ENCODE measurements at places on chromosomes 11 and 22. TPM values are rescaled to one million over a fixed set of nuclear protein-coding genes. Genes with fewer than 3 reads are reported as not detected.

Gene THAP7
- total RNA-seq: 5.8 TPM

DNA sequence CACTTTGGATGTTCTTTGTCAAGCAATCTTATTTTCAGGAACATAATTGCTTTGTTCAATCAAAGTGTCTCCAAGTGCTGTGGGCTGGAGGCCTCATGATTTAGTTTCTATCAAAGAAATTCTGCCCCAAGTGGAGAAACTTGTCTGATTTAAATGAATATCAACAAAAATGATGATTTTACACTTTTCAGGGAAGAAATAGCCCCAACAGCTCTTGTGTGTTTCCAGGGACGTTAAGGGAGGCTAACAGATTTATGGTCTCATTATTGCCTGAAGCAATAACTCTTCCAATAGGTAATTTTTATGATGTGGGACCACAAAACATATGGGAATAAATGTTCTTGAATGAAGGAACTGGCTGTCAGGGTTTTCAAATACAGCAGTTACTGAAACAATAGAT, 699.1 kb downstream of the FAM181B start:
- no peak overlapping the region for H3K4me3 ChIP-seq
- no peaks in the 10 kb centered on the region for H3K27me3 ChIP-seq
- no peak for DNase-seq
- H3K4me1 ChIP-seq: no peaks in the 10 kb centered on the region
- H3K27ac ChIP-seq: no peak overlapping the region
- no peaks in the 10 kb centered on the region for H3K36me3 ChIP-seq

DNA sequence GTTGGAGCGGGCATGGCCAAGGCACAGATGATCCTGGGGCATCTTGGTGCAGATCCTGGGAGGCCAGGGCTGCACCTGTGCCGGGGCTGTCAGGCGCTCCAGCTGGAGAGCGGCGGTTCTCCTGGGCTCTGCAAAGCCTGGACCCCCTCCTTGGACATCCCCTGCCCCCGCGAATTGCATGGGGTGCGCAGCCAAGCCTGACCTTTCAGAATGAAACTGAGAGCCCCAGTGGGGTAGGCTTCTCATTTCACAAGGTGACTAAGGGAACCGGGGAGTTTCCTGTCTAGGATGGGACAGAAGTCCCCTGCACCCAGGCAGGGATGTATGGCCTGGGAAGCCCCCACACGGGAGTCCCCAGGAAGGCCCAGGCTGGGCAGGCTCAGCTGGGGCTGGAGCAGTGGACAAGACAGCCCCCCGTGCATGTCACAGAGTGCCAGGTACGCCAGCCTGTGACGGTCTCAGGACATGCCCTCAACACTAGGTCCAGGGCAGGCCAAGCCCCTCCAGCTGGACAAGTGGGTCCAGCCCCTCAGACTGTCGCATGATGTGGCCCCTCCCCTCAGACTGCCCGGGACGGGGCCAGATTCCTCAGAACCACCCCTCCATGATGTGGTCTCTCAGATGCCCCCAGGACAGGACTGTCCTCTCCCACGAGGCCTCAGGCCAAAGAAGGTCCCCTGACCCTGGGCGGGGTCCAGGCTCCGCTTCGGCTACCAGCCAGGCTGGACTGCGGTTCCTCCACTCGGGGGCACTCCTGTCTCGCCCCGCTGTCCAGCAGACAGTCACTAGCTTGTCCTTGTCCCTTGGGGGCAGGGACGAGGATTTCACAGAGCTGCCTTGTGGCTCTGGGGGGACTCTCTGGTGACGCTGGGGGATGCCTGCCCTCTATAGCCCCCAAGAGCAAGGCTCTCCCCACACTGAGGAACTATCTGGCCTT, 2.3 kb downstream of the LSP1 start:
- DNase-seq: no peak
- H3K4me1 ChIP-seq: no peaks in the 10 kb centered on the region
- peak overlapping the region; percentile 45 for H3K4me3 ChIP-seq
- no peak overlapping the region for H3K27ac ChIP-seq

GRCh38 chr11:22583963-22584492, 41.6 kb downstream of the FANCF start:
- H3K27me3 ChIP-seq: no peaks in the 10 kb centered on the region
- H3K4me1 ChIP-seq: no peaks in the 10 kb centered on the region
- no peak overlapping the region for H3K4me3 ChIP-seq
- H3K27ac ChIP-seq: no peak overlapping the region
- H3K36me3 ChIP-seq: no peaks in the 10 kb centered on the region

- peak; percentile 77 for DNase-seq
- H3K27ac ChIP-seq: peak overlapping the region; percentile 68
- H3K27me3 ChIP-seq: no peaks in the 10 kb centered on the region
These were observed 16.6 kb downstream of the ARAP1 start for GRCh38 chr11:72735495-72736027.

Gene DGKZ
- total RNA-seq: 75.9 TPM

GRCh38 chr11:19828382-19829108, 115.9 kb downstream of the NAV2 start:
- peaks cover 14% of the 10 kb centered on the region for H3K36me3 ChIP-seq
- H3K4me1 ChIP-seq: no peaks in the 10 kb centered on the region
- DNase-seq: no peak
- no peak overlapping the region for H3K27ac ChIP-seq

GRCh38 chr22:22519591-22519990, 479 bp downstream of the ZNF280A start:
- H3K4me3 ChIP-seq: no peak overlapping the region
- no peak overlapping the region for H3K27ac ChIP-seq
- peaks cover 13% of the 10 kb centered on the region for H3K27me3 ChIP-seq
- no peak for DNase-seq
- no peaks in the 10 kb centered on the region for H3K36me3 ChIP-seq

GRCh38 chr11:134517621-134518293, 105.7 kb upstream of the B3GAT1 start:
- H3K27ac ChIP-seq: peak overlapping the region; percentile 49
- peaks cover 35% of the 10 kb centered on the region for H3K27me3 ChIP-seq
- H3K4me1 ChIP-seq: no peaks in the 10 kb centered on the region
- H3K36me3 ChIP-seq: no peaks in the 10 kb centered on the region
- no peak overlapping the region for H3K4me3 ChIP-seq

- H3K4me1 ChIP-seq: no peaks in the 10 kb centered on the region
- H3K27me3 ChIP-seq: no peaks in the 10 kb centered on the region
- no peak overlapping the region for H3K4me3 ChIP-seq
These were observed 74.3 kb upstream of the ARHGAP42 start for GRCh38 chr11:100612766-100613165.

Gene LMNTD2
- 3.6 TPM for total RNA-seq

DNA sequence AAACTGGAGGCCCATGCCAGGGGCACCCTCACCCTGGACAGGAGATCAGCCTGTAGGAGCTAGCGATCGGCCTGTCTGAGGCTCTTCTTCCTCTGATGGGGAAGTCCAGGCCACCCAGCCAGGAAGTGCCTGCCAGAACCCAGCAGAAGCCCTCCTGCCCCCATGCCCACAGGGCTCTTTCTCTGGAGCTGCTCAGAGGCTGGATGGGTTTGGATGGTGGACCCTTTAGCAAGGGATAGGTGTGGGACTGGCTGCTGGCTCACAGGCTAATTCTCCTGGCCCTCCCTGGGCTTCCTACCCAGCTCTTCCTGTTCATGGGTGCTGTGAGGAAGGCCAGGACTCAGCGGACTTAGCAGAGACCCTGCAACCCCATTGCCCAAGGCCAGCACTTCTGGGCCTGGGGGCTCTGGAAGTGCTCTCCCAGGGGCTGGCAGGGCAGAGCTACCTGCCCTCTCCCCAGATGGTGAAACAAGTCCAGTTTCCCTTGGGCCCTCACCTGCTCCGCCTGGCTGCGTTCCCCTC, 7.6 kb downstream of the FXYD2 start:
- H3K27me3 ChIP-seq: no peaks in the 10 kb centered on the region
- H3K27ac ChIP-seq: peak overlapping the region; percentile 80
- H3K36me3 ChIP-seq: no peaks in the 10 kb centered on the region
- peaks cover 26% of the 10 kb centered on the region for H3K4me1 ChIP-seq

DNA sequence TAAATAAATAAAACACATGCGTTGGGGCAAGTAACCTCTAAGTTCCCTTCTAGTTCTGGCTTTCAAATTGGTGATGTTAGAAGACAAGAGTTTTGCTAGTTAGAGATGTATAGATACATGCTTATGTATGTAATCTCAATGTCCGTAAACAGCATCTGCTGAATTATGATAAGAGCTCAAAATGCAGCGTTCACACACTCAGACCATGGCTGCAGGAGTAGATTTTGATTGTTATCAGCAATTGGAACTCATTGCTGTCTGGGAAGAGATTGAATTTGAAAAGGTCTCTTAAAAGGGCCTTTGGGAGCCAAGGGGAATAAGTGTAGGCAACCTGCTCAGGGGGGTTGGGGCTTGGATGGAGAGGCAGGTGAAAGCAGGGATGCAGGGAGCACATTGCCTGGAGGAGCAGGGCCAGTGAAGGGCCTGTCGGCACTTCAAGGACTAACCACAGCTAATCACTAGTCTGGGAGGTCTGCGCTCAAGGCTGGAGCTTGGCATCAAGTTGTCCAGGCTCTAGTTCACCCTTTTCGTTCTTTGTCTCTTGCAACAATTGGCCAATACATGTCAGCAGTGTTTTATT, 2.7 kb upstream of the RAG1 start:
- H3K27ac ChIP-seq: no peak overlapping the region
- no peaks in the 10 kb centered on the region for H3K27me3 ChIP-seq
- H3K36me3 ChIP-seq: no peaks in the 10 kb centered on the region
- DNase-seq: no peak
- no peaks in the 10 kb centered on the region for H3K4me1 ChIP-seq

Gene PCSK7
- total RNA-seq: 163 TPM

Gene SAAL1
- 5.8 TPM for total RNA-seq

GRCh38 chr22:23276656-23277582, 96.6 kb downstream of the BCR start:
- peaks cover 72% of the 10 kb centered on the region for H3K36me3 ChIP-seq
- peak overlapping the region; percentile 80 for H3K27ac ChIP-seq
- H3K4me1 ChIP-seq: peaks cover 46% of the 10 kb centered on the region
- DNase-seq: no peak
- no peaks in the 10 kb centered on the region for H3K27me3 ChIP-seq

GRCh38 chr11:13761716-13762115, 93.2 kb downstream of the FAR1 start:
- no peak overlapping the region for H3K4me3 ChIP-seq
- no peak overlapping the region for H3K27ac ChIP-seq
- DNase-seq: no peak

Gene MS4A8
- total RNA-seq: 2.6 TPM

DNA sequence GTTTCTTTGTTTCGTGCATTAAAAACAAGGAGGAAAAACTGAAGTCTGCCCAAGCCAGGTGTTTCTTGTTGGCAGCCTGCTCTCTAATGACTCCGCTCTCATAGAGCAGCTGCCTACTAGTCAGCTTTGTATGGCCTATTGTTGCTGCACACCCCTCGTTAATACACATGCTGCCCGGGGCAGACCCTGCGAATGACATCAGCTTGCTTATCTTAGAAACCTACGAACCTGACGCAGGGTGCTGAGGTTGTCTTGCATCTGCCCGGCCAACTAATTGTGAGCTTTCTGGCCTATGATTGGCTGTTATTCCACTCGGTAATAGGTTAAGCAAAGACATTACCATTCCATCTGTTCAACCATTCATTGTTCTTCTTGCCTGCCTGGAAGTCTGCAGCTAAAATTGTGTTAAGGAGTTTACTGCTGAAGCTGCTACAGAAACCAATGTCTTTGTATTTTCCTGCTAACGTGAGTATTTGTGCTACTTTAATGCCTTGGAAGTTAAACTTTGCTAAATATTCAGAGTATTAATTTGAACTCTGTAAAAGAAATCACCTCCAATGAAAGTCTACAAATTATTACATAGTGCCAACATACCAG, 37.5 kb downstream of the ZC3H12C start:
- H3K27me3 ChIP-seq: no peaks in the 10 kb centered on the region
- H3K27ac ChIP-seq: no peak overlapping the region
- H3K36me3 ChIP-seq: no peaks in the 10 kb centered on the region
- DNase-seq: peak; percentile 87

GRCh38 chr11:27420217-27420616, 52.4 kb downstream of the LGR4 start:
- no peaks in the 10 kb centered on the region for H3K36me3 ChIP-seq
- H3K4me3 ChIP-seq: no peak overlapping the region
- no peak overlapping the region for H3K27ac ChIP-seq
- no peaks in the 10 kb centered on the region for H3K27me3 ChIP-seq

GRCh38 chr22:22207845-22208564, 36.6 kb upstream of the VPREB1 start:
- DNase-seq: peak; percentile 76
- H3K27ac ChIP-seq: no peak overlapping the region
- no peaks in the 10 kb centered on the region for H3K4me1 ChIP-seq
- no peaks in the 10 kb centered on the region for H3K36me3 ChIP-seq
- H3K4me3 ChIP-seq: no peak overlapping the region

Measured in stomach (tissue), 19 donors.